HAP-1 (cell line): ENCODE measurements at places on chromosomes 7 and 10.

DNA sequence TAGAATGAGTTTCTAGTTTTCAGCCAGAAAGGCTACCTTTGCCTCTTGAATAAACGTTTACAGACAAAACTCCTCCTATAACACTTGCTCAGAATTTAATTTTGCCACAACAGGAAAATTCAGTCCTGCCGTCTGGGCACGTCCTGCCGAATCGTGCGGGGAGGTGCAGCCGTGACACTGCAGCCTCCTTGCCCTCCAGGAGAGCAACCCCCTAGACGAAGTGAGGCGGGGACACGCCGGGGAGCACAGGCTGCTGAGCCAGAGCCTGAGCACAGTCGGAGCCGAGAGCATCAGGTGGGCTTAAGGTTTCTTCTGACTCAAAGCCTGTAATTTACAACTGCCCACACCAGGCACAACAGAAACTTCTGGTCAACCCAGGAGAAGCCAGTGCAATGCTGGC, 102.3 kb downstream of the DYNC2I1 start:
- DNase-seq = no peak

DNA sequence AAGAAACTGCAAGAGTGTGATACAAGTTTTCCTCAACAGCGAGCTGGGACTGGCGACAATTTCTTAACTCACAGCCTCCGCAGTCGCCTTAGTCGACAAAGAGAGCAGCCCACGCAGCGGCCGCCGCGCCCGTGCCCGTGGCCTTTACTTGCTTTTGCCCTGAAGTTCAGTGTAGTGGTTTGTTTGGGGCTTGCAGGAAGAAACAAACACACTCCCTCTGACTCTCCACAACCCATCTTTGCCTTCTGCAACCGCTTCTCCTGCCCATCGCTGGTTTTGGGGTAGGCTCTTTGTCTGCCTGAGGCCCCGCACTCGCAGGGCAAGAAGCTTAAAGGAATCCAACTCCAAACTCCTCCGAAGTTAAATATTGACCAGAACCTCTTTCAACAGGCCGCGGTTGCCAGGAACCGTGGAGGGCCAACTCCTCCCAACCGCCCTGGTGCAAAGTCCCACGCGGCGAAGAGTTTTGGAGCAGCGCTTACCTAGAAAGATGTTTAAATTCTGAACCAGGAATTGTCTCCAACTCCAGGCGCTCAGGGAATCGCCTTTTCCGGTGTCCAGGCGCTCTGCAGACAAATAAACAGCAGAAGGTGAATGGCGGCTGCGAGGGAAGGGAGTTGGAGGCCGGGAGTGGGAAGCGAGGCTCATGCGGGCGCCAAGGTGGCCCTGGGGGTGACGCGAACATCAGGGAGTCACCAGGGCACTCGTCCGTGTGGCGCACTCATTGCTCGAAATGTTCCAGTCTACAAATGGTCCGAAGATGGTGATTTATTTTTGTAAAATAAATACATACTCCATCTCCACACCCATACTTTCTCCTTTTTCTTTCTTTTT, 8.3 kb downstream of the HOXA4 start:
- DNase-seq = no peak

DNA sequence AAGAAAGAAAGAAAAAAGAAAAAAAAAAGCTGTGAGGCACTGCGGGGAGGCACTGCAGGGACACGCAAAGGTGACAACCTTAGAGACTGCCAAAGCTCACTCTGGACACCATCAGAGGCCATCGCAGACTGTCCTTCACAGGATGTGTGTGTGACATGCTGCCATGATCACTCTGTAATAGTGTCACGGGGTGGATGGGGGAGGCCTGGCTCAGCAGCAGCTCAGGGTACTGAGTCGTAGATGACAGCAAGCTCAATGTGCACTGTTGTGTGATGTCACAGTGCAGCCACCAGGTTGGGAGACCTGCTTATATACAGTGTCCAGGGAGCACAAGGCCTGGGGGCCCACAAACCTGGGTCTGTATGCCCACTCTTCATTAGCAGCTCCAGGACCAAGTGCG, 83.3 kb downstream of the SLIT1 start:
- DNase-seq = no peak

- no peak for DNase-seq
Observed at GRCh38 chr7:30238721-30239441, 45.5 kb upstream of the ZNRF2 start.

DNA sequence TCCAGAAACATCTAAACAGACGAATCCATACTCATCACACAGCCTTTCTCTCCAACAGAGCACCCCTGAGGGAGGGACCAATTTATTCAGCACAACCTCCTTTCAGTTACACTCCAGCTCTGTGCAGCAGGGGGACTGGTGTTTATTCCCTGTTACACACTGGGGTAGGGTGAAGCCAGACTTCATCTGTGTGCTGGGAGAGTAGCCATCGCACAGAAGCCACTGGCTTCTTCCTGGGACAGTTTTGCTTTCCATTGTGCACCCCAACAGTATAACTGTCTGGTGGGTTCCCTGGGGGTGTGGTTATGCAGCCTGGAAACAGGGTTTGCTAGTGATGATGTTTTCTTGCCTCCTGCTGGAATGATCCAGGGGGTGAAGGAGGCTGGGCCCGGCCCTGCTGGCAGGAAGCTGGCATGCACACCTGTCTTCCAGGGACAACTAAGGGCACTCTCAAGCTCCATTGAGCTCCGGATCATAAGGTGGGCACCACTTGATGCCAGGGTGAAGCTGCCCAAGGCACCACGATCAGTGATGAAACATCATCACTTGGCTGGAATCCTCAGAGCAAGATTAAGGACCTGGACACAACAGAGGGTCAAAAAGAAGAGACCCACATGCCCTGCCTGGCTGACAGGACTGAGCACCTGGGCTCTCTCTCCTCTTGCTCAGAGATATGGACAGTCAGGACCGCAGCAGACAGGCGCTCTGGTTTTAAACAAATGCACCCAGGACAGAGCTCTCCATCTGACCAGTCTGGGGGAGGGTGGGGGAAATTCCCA, 293.2 kb downstream of the GRID1 start:
- no peak for DNase-seq

- no peak for DNase-seq
Observed at GRCh38 chr10:32374605-32375004, 27.6 kb upstream of the EPC1 start.

DNA sequence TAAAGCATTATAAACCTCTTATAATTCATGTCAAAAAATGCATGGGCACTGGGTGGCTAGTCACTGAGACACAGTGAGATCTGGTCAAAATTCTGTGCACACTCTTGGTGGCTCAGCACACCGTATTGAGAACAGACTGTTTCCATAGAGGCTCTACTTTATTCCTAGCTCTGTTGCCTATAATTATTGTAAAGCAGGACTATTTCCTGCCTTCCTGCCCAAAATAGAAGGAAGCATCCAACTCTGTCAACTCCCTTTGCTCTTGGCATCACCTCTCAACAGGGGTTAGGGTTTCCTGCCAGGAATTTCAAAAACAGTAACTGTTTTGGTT, 45.1 kb downstream of the PTN start:
- DNase-seq = no peak

- no peak for DNase-seq
Observed at GRCh38 chr7:121000081-121000983, 11.8 kb downstream of the CPED1 start.

- no peak for DNase-seq
Observed at GRCh38 chr7:150958062-150958552, 20.0 kb downstream of the KCNH2 start.

DNA sequence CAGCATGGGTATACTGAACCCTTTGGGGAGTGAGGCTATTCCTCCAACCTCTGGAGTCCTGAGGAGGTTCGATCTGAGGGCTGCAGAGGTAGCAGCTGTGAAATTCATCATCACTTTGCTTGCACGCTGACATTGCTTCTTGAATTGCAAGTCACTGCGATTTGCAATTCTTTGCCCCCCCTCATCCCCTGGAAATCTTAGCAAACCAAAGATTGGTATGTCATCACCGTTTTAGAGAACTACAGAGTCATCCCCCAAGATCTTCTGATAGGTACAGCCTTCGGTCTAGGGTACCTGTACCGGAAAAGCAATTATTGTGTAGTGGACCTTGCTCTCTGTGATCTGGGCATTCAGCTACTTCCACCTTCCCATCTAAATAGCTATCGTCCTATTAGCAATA, 192.6 kb downstream of the KLF6 start:
- no peak for DNase-seq

DNA sequence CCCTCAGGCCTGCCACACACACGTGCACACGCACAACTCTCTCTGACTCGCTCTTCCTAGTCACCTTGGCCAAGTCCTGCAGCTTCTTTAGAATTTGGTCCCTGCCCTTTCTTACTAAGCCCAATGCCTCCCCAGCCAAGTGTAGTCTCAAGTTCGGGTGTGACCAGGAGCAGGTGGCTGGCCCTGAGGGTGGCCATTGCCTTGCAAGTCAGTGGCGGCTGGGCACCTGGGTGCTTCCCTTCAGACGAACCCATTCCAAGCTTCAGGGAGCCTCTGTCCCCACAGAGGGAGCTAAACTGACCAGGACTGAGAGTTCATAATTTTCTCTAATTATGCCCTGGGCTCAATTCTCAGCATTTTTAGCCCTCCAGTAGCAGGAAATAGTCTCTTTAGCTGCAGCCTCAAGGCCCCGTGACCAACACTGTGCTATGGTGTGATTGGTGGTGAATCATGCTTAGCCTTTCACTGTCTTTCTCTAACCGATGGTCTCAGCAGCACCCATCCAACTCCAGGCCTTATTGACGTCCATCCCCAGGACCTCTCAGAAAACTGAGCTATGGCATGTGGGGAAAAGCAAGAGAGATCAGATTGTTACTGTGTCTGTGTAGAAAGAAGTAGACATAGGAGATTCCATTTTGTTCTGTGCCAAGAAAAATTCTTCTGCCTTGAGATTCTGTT, 34.7 kb upstream of the FXYD4 start:
- peak; percentile 39 for DNase-seq

GRCh38 chr10:69570050-69570816, 3.0 kb downstream of the NEUROG3 start:
- DNase-seq = peak; percentile 5

DNA sequence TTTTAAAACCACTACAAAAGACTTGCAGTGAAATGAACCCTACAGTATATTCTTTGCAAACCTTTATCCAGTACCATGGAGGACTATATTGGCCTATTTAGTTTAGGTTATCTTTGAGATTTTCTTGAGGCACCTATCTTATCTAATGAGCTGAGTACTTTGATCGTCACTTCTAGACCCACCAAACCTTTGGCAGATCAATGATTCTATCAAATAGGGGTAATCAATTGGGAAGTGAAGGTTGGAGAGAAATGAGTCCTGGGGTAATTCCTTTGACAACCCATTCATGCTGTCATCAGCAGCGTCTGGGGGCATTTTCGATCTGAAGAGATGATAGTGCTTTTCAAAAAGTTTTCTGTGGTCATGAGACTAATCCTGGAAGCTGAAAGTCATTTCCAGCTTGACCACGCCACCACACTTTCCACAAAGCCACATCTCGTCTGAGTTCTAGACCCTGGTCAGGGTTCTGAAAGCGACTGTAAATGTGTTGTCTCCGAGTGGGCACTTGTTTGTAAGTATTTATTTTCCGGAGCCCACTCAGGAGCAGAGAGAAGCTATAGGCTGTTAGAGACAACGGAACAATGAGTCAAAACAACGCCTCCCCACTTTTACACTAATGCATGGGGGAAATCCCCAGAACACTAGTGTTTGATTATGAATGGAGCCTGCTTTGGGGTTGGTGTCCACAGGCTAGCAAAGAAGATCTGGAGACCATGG, 4.8 kb downstream of the EGR2 start:
- DNase-seq = no peak
